ENCODE measurements at places on chromosomes 3 and 15. TPM values are rescaled to one million over a fixed set of nuclear protein-coding genes. Genes with fewer than 3 reads are reported as not detected.

The TUSC7 gene
- total RNA-seq = not detected

The CACNA2D2 gene
- 0.28 TPM for total RNA-seq

The TRPM1 gene
- not detected for total RNA-seq

The TMEM108 gene
- not detected for total RNA-seq

The ASB14 gene
- total RNA-seq = not detected

The BHLHE40 gene
- total RNA-seq = 123 TPM

The GNL3 gene
- 103 TPM for total RNA-seq

The GABRG3 gene
- not detected for total RNA-seq

The ZNF662 gene
- not detected for total RNA-seq

The KNG1 gene
- not detected for total RNA-seq

The NEO1 gene
- 35.9 TPM for total RNA-seq

The SLC24A5 gene
- not detected for total RNA-seq

The AMT gene
- total RNA-seq = not detected

The KBTBD12 gene
- total RNA-seq = not detected

The CD200 gene
- total RNA-seq = not detected
